ENCODE measurements at places on chromosomes 13 and 19. TPM values are rescaled to one million over a fixed set of nuclear protein-coding genes. Genes with fewer than 3 reads are reported as not detected.

Gene SYDE1
- 20.3 TPM for total RNA-seq

Gene SIGLEC5
- not detected for total RNA-seq

Gene DPP9
- 215 TPM for total RNA-seq

Gene KLK14
- not detected for total RNA-seq

Gene C13orf46
- total RNA-seq, result 0.07 TPM

Gene LILRA1
- not detected for total RNA-seq

DNA sequence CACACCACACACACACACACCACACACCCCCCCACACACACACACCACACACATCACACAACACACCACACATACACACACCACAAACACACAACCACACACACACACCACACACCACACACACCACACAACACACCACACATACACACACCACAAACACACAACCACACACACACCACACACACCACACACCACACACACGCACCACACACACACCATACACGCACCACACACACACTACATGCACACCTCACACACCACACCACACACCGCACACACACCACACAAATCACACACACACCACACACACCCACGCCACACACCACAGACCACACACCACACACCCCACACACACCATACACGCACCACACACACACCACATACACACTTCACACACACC is 83.5 kb downstream of the ZNF557 start:
- no peak for DNase-seq
- H3K36me3 ChIP-seq, result no peaks in the 10 kb centered on the region
- no peak overlapping the region for H3K4me3 ChIP-seq
- no peaks in the 10 kb centered on the region for H3K4me1 ChIP-seq

DNA sequence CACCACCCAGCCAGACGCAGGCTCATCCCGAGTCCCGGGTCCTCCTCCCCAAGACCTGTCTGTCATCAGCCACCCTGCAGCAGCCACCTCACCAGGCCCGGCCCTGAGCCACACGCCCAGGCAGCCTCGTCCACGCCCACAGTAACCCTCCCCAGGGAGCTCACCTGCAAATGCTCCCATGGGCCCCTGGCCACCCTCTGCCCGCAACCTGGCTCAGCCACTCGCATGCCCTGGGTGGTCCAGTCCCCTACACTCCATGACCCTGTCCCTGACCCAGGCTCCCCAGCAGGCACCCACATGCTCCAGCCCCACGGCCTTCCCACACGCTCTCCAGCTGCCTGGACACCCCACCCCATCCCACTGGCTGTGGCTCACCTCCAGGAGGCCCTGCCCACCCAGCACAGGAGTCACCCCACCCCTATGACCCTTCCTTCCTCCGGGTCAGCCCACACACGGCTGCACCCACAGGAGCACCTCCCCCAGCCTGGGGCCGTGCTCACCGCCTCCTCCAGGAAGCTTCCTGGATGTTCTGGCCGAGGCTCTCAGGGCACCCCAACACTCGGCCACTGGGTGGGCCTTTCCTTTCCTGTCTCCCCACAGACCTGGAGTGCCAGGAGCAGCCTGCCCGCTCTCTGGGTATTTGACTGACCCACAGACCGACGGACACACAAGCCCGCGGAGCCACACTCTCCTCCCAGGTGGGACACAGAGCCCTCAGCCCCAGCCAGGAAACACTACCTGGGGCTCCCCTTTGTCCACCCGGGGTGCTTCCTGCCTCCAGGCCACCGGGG is 3.6 kb downstream of the TMEM259 start:
- DNase-seq, result peak; percentile 47
- peak overlapping the region; percentile 37 for H3K27ac ChIP-seq
- H3K4me3 ChIP-seq, result peak overlapping the region; percentile 47
- no peaks in the 10 kb centered on the region for H3K27me3 ChIP-seq

- H3K4me3 ChIP-seq, result no peak overlapping the region
- DNase-seq, result no peak
- H3K36me3 ChIP-seq, result no peaks in the 10 kb centered on the region
- no peak overlapping the region for H3K27ac ChIP-seq
- H3K4me1 ChIP-seq, result no peaks in the 10 kb centered on the region
Measured at GRCh38 chr13:98749501-98749900, 3.0 kb downstream of the SLC15A1 start.

- peak overlapping the region; percentile 94 for H3K27ac ChIP-seq
- no peak overlapping the region for H3K4me3 ChIP-seq
- H3K27me3 ChIP-seq, result no peaks in the 10 kb centered on the region
- no peaks in the 10 kb centered on the region for H3K36me3 ChIP-seq
Measured at GRCh38 chr13:110964229-110965037, 49.6 kb upstream of the ANKRD10 start.

GRCh38 chr19:48506138-48506733 is 5.4 kb downstream of the LMTK3 start:
- no peaks in the 10 kb centered on the region for H3K27me3 ChIP-seq
- DNase-seq, result peak; percentile 50
- no peak overlapping the region for H3K4me3 ChIP-seq
- H3K4me1 ChIP-seq, result peaks cover 6% of the 10 kb centered on the region
- no peaks in the 10 kb centered on the region for H3K36me3 ChIP-seq

- peak; percentile 52 for DNase-seq
- no peaks in the 10 kb centered on the region for H3K4me1 ChIP-seq
- no peaks in the 10 kb centered on the region for H3K27me3 ChIP-seq
- H3K27ac ChIP-seq, result no peak overlapping the region
- no peak overlapping the region for H3K4me3 ChIP-seq
- H3K36me3 ChIP-seq, result peaks cover 69% of the 10 kb centered on the region
Measured at GRCh38 chr19:12703046-12703445, 6.6 kb upstream of the FBXW9 start.

- H3K27me3 ChIP-seq, result no peaks in the 10 kb centered on the region
- no peaks in the 10 kb centered on the region for H3K36me3 ChIP-seq
- peak; percentile 3 for DNase-seq
- no peak overlapping the region for H3K27ac ChIP-seq
Measured at GRCh38 chr13:62418872-62419271, 1003.2 kb upstream of the PCDH20 start.

- H3K27ac ChIP-seq, result no peak overlapping the region
- H3K36me3 ChIP-seq, result peaks cover 2% of the 10 kb centered on the region
- H3K4me3 ChIP-seq, result no peak overlapping the region
- DNase-seq, result no peak
- H3K27me3 ChIP-seq, result no peaks in the 10 kb centered on the region
Measured at GRCh38 chr13:75285310-75285709, 196.7 kb downstream of the TBC1D4 start.

DNA sequence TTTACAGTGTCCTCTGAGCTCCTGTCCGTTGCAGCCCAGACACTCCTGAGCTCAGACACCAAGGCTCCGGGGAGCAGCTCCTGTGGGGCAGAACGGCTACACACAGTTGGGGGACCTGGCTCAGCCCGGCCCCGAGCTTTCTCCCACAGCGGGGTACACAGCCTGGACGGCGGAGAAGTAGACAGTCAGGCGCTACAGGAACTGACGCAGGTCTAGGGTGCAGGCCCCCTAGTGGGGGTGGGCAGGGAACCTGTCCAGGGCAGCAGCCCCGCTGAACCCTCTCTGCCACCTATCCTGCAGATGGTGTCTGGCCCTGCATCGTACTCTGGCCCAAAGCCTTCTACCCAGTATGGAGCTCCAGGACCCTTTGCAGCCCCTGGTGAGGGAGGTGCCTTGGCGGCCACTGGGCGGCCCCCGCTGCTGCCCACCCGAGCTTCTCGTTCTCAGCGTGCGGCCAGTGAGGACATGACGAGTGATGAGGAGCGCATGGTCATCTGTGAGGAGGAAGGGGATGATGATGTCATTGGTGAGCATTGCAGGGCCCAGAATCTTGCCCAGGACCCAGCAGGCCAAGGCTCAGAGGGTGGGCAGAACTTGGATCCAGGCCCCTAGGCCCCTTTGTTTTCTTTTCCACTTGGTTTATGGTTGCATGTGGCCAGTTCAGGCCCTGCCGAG is 12.9 kb upstream of the PRR19 start:
- no peak overlapping the region for H3K27ac ChIP-seq
- H3K4me1 ChIP-seq, result no peaks in the 10 kb centered on the region
- no peak for DNase-seq

GRCh38 chr19:53865918-53866864 is 1.5 kb upstream of the MYADM start:
- peak; percentile 82 for DNase-seq
- H3K27me3 ChIP-seq, result no peaks in the 10 kb centered on the region
- peaks cover 35% of the 10 kb centered on the region for H3K4me1 ChIP-seq
- H3K4me3 ChIP-seq, result peak overlapping the region; percentile 52
- H3K27ac ChIP-seq, result peak overlapping the region; percentile 88

GRCh38 chr19:7864690-7865074 is 9.5 kb downstream of the PRR36 start:
- H3K36me3 ChIP-seq, result no peaks in the 10 kb centered on the region
- no peak overlapping the region for H3K4me3 ChIP-seq
- no peak for DNase-seq
- H3K27ac ChIP-seq, result no peak overlapping the region
- peaks cover 4% of the 10 kb centered on the region for H3K4me1 ChIP-seq

DNA sequence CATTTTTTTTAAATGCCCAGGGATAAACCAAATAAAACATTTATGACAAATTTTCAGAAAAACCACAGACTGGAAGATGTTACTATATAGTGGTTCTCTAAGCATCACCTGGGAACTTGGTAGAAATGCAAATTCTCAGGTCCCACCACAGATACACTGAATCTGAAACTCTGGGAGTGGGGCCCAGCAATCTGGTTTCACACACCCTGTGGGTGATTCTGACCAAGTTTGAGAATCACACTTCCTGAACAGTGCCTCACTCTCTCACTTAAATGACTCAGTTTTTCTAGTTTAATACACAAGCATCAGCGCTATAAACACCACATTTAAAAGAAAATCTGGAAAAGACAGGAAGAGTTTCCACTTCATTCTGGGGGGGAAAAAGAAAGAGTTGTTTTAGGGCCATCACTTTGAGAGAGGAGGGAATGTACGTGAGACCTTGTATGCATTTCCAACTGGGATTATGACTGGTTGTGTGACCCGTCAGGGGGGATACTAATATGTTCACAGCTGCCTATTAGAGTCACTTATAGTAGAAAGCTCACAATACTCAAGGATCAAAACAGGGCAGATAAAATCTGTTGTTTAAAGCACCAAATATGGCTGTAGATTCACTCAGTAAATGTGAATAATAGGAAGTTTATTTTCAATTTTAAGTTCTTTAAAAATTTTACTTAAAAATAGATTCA is 567.7 kb downstream of the GPC6 start:
- no peaks in the 10 kb centered on the region for H3K36me3 ChIP-seq
- no peaks in the 10 kb centered on the region for H3K27me3 ChIP-seq
- no peak overlapping the region for H3K4me3 ChIP-seq
- no peak for DNase-seq
- no peak overlapping the region for H3K27ac ChIP-seq

DNA sequence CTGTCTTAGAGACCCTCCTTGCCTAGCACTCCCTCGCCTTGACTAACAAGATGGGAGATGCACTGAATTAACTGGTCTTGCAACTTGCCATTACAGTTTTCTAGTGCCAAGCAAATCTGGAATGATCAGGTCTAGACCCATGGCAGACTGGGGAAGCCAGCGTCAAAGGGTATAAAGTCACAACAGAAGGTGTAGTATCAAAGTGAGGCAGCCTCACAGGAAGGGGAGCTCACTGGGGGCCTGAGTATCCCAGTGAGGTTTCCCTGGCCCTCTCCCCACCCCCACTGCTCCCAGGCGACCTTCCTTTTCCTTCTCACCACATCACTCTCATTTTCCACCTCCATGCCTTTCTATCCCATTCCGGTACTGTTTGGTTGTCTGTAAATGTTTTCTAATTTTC is 83.5 kb upstream of the DOCK9 start:
- H3K27me3 ChIP-seq, result no peaks in the 10 kb centered on the region
- H3K27ac ChIP-seq, result no peak overlapping the region
- peaks cover 27% of the 10 kb centered on the region for H3K36me3 ChIP-seq
- DNase-seq, result no peak

- H3K4me1 ChIP-seq, result peaks cover 31% of the 10 kb centered on the region
- H3K27me3 ChIP-seq, result no peaks in the 10 kb centered on the region
- H3K4me3 ChIP-seq, result no peak overlapping the region
- no peak overlapping the region for H3K27ac ChIP-seq
- DNase-seq, result no peak
Measured at GRCh38 chr13:98979012-98979660, 1.3 kb upstream of the DOCK9 start.

- no peak for DNase-seq
- no peaks in the 10 kb centered on the region for H3K27me3 ChIP-seq
- H3K4me3 ChIP-seq, result no peak overlapping the region
- no peaks in the 10 kb centered on the region for H3K36me3 ChIP-seq
- H3K4me1 ChIP-seq, result no peaks in the 10 kb centered on the region
Measured at GRCh38 chr13:86882107-86882506, 789.1 kb upstream of the SLITRK5 start.

Measured in PC-3 (cell line).